ENCODE measurements at places on chromosomes 5 and 9.

DNA sequence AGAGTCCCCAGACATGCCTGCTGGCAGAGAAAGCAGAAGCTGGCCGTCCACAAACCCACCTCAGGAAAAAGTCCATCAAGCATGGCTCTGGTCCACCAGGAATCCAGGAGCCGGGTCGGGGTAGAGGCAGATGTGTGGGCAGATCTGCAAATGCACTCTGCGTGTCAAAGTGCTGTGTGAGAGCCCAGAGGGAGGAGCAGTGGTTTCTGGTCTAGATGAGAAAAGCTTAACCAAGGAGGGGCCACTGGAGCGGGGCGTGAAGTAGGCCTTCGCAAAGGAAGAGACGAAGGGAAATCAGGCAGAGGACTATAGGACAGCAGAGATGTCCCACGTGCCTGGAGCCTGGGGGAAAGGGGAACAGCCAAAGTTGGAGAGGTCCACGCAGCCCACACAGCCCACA is 40.0 kb downstream of the TTLL11 start:
- DNase-seq: no peak

- DNase-seq: no peak
Observed at GRCh38 chr5:133825631-133826289, 142.7 kb downstream of the C5orf15 start.

DNA sequence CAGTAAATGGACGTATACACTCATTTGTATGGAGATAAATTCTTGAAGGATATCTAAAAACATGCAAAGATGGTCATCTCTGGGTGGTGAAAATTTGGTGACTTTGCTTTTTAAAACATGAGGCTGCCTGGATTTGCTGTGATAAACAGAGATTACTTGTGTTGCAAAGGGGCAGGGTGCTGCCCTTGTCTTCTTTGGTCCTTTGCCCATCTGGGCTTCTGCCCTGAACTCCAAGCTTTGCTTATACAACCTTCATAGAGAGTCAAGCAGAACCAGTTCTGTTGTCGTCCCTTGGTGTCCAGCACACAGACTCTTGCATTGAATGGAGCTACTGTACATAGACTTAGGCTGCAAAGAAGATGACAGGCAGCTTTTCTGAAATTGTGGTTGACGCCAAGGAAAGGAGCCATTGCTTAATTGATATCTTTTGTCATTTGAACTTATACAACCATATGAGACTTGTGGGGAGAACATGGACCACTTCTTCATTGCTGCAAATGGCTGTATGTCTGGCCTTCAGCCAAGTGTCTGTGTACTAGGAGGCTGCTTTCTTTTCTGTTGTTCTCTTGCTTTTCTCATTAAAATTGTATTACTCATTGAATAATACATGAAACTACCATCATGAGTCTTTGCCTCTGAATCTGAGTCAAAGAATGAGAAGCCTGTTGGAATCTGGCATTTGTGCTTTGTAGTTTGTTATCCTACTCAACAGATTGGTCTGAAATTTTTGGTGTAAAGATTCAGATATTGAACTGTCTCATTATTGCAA is 152.5 kb downstream of the DMRT2 start:
- DNase-seq: no peak

- no peak for DNase-seq
Observed at GRCh38 chr5:152813526-152813925, 408.4 kb upstream of the NMUR2 start.

DNA sequence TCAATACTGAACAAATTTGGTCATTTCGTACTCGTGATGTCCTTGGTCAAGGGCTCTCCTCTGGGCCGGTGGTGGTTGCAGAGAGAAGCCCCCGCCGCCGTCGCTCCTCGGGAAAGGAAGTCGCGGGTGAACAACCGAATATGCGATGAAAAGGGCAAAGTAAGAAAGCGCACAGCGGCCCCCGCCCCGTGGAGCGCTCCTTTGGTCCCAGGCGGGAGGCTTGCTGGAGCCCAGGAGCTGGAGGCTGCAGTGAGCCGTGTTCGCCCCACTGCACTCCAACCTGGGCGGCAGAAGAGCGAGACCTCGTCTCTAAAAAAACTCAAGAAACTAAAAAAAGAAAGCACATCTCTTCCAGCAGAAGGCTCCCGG is 108.4 kb upstream of the LARP1 start:
- no peak for DNase-seq

GRCh38 chr5:14374100-14374499 is 207.5 kb upstream of the OTULINL start:
- DNase-seq: no peak

- DNase-seq: no peak
Observed at GRCh38 chr9:13267743-13268142, 11.7 kb downstream of the MPDZ start.

- no peak for DNase-seq
Observed at GRCh38 chr5:45417285-45417998, 278.7 kb downstream of the HCN1 start.

GRCh38 chr9:131530546-131530919 is 530 bp downstream of the UCK1 start:
- peak; percentile 4 for DNase-seq

- DNase-seq: no peak
Observed at GRCh38 chr5:140242099-140242498, 60.8 kb downstream of the PFDN1 start.

DNA sequence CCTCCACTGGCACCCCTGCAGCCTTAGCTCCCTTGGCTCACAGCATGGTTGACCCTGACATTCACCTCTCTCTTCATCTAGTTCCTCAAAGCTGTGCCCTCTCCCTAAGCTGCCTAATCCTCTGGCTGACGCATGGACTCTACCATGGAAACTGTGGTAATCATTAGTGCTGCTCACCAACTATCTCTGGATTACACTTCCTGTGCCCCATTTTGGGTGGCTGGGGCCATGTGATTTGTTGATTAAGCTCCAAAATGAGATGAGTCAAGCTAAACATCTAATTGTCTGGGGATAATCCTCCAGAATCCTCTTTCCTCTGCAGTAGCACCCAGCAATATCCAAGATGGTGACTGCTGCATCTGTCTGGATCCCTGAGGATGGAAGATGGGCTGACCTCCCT is 264.4 kb downstream of the SH3GL2 start:
- DNase-seq: no peak

GRCh38 chr9:107465467-107466451 is 23.8 kb downstream of the KLF4 start:
- DNase-seq: no peak

- DNase-seq: no peak
Observed at GRCh38 chr5:119895066-119895465, 265.7 kb downstream of the FAM170A start.

DNA sequence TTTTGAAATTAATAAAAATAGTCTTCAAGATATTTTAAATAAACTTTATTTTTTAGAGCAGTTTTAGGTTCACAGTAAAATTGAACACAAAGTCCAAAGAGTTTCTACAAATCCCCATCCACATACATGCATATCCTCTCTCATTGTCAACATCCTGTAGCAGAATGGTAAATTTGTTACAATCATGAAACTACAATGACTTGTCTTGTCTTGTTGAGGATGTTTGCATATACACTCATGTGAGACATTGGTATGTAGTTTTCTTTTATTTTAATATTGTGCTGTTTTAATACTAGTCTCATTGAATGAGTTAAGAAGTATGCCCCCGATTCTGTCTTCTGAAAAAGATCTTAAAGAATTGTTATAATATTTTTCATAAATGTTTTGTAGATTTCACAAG is 447.0 kb upstream of the EDIL3 start:
- no peak for DNase-seq

DNA sequence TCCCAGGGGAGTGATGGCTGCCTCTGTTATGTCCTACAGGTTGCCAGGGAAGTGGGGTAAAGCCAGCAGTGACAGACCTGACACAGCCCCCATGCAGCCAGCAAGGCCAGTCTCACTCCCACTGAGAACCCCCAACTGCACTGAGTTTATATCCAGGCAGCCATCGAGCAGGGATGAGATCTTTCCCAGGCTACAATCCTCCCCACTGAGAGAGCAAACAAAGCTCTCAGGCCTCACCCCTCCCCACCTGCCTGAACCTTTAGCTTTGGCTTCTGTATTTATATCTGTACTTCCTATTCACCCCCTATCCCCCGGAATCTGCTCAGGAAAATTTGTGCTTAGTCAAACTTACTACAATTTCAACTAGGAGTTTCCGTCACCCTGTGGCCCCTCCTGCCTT is 284.1 kb downstream of the FAM170A start:
- DNase-seq: no peak

DNA sequence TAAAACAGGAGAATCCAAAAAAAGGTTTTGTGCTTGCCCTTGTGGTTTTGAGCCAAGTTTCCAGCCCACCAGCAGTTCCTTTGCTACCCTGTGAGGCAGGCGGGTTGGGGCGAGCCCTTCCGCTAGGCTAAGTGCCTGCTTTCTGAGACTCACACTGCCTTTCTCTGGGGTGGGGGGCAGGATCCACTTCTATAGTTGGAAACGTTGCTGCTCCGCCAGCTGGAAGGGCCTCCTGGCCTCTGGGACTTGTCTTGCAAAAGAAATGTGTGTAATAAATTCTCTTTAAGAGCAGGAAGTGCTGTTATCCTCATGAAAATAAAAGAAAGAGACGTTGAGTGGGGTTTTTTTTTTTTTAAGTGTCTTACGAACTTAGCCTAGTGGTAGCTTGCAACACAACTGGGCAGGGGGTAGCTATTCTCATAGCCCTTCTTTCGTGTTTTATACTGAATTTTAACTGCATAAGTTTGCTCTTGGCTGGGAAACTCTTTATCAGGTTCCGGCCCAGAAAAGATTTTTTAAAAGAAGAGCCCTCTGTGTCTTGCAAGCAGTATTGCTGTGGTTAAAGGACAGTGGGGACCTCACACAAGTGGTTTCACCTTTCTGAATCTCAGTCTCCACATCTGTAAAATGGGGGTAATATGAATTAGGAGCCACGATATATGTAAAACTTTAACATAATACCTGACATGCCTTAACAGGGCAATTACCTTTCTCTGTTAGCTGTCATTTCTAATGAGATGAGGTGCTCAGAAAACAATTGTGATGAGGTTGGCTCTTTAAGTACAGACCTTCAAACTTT is 19.8 kb downstream of the JADE2 start:
- DNase-seq: no peak

GRCh38 chr5:65721720-65722574 is at the start of the genes NLN and SGTB:
NLN (plus strand) TSS chr5:65722205; CDS start chr5:65722374, 169 bp downstream.
SGTB (minus strand) TSS chr5:65722109; CDS start chr5:65720807, 1,302 bp downstream.
- DNase-seq: peak; percentile 80

DNA sequence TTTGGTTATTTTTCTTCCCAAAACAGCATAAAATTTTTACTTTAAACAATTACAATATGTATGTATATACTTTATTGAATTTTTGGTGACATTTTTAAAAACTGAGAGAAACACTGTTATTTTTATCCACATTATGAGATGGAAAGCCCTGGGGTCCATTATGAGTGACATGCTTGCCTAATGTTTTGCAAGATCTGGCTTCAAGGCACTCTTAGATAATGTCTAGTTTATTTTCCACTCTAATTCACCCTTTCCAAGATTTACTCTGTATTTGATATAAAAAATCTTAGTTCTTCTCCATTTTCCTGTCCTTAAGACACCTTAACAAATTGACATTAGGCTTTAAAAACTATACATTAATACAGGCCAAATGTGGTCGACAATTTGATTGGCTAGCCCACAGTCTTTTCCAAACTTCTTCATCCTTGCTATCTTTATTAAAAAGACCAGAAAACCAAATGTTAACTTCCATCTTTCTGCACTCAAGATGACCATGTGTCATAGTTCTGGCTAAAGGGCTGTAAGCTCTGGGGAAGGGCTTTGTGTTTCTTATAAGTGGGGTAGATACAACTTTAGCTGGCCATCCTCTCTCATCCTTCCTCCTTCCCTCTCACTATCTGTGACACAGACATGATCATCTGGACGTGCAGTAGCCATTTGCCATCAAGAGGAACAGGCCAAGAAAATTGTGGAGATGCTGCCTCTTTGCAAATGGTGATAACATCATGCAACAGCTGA is 561.1 kb downstream of the PDE4D start:
- no peak for DNase-seq

GRCh38 chr5:2029206-2029605 is 146.5 kb upstream of the IRX4 start:
- DNase-seq: no peak

DNA sequence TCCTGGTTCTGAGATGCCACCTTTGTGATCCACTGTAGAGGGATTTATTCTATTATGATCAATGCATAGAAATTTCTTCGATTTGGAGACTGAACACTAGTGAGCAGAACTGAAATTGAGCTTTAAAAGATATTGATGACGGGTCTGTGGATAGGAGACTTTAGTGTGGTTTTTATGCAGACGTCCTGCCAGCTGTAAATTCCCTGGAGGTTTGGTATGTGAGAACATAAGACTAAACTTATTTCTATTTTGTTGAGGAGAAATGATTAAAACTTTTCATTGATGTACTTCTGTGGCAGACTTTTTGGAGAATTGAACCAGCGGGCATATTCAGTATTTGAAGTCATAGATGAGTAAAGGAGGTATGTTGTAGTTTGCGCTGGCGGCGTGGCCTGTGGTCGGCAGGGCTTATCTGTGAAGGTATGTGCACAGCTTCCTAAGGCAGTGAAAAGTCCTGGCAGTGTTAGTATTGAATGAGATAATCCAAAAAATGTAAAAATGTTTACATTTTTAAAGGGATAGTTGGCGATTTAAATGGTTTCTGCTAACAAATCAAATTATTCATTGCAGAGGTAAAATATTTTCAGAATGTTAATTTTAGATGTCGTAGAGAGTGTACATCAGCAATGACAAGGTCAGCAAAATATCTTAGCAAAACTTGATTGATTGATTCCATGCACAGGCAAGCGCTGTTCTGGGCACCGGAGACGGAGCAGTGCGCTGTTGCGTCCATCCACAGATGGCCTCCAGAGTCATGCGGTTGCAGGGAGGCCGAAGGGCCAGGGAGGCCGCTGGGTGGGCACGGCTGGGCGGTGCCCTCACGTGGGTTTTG is 20.4 kb downstream of the TENT4A start:
- no peak for DNase-seq

DNA sequence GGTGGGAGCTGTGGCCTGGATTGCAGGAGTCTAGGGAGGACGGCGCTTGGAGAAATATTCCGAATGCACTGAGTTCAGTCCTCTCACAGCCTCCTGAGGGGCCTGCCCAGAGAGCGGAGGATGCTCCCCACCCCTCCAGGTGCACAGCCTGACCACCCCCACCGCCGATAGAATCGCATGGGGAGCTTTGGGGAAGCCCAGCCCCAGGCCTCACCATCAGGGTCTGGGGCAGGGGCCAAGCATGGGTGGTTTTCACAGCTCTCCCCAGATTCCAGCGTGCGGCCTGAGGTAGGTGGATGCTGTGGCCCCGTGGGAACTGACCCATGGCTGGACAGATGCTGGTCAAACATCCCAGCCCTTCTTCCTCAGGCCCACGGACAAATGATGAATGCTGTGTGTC is 79.9 kb upstream of the OLFM1 start:
- no peak for DNase-seq

GRCh38 chr9:71647094-71647591 is 121.2 kb downstream of the CEMIP2 start:
- DNase-seq: no peak

DNA sequence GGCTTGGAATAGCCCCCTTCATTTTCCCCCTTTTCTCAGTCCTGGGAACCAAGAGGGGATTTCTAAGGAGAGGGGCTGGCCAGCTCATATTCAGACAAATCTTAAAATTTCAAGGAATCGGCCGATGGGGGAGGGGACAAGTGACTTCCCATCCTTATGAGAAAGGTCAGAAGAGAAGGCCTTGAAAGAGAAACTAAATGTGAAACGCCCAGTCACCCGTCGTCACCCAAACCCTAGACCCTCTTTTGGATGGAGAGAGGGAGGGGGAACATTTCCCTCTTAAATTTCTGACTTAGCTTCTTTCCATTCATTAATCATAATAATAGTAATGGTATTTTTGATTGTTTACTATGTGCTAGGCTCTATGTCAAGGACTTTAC is 850 bp upstream of the CCL19 start:
- DNase-seq: no peak

- no peak for DNase-seq
Observed at GRCh38 chr5:64680289-64680688, 10.0 kb upstream of the SHISAL2B start.

GRCh38 chr9:6644346-6645104 is 1.0 kb downstream of the GLDC start:
- no peak for DNase-seq
